ENCODE measurements at places on chromosomes 2 and 18.

DNA sequence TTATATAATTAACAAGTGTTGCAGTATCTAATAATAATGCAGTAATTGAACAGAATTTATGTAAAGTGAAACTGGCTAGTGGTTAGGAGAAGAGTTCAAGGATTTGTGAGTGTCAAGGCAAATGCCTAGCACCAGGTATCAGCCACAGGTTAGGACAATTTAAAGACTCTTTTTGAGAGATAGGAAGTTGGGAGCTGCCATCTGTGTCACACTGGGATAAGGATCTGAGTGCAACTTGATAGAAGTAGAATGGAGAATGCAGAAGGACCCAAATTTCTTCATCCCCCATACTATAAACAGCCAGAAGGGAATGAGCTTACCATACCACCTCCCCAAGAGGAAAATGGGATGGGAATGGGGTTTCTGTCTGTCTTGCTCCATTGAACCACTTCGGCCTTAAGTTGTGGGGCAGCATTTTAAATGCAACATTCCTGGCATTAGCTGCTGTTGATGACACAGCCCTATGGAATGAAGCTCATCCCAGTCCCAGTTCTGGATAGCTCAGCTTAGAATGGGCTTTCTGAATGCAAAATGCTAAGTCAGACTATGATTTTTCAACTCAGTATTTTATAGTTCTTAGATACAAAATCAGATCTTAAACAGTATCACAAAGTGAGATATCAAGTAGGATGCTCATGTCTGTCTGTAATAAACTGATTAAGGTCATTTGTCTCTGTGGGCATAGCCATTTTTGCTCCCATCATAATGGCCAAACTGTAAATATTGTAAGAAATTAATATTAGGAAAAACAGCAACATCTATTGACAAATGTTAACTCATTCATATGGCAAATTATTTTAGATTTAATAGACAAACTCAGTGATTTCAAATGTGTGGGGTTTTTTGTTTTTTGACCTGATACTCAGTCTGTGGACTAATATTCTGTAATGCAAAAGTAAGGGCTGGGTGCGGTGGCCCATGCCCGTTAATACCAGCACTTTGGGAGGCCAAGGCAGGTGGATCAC, 44.0 kb downstream of the GPR155 start:
- no peak for DNase-seq

- no peak for DNase-seq
These were observed 38.0 kb downstream of the ACKR3 start for GRCh38 chr2:236607471-236608187.

DNA sequence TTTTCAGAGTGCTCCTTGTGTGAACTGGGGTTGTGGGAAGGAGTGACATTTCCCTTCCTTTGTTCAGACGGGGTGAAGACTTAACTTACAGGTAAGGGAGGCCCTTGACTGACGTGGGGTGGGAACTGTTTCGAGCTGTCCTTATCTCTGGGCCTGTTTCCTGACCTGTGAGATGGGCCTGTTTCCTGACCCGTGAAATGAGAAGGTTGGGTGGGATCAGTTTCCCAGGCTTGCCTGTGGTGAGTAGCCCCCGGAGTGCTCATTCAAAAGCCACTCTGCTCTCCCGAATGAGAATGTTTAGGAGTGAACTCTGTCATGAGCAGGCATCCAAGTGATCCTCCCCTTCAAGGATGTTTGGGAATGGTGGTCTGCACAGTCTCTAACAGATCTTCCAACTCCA, 4.1 kb upstream of the LYPD6B start:
- no peak for DNase-seq

DNA sequence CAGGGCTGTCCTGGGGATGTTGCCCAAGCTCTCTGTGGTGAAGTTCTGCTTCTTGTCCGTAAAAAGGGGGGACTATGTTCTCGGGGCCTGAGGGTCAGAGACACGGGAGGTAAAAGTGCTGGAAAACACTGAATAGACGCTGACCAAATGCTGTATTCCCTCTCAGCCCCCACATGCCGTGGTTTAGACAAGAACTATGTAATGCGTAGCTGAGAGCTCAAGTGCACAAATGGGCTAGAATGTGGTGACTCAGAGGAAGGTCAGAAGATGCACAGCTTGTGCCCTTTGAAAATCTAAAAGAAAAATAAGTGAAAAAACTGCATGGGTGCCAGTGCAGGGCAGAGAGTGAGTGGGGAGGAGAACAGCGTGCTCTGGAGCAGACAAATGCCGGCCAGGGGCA, 80.3 kb upstream of the MAP4K4 start:
- DNase-seq = no peak

GRCh38 chr2:146867477-146867986, 977.3 kb upstream of the ACVR2A start:
- DNase-seq = no peak

DNA sequence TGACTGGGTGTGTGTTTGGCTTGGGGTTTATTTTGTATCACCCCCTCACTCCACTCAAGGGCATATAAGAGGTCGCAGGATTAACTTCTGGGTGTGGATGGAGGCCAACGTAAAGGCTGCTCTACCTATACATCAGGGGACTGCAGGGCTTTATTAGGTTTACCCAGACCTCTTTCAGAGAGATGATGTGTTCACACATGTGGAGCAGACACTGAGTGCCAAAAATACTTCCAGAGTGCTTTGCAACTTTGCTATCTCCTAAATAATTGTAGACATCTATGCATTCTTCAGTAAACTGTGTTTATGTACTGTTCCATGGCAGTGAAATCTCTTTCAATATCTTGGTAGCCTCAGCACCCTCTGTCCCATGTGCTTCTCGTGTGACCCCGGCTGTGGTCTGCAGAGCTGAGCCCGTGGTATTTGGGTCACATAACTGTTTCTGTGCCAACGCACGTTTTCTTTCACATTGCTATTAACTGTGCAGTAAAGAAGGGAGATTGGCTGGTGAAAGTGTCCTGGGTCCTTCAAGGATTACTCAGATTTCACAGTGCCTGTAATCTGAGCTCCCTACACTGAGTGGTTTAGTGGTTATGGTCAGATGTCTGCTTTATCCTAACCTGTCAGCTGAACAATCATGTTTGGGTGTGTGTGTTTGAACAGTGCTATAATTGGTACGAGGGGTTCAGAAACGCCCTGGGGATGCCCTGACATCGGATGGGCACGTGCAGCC, 208.1 kb downstream of the VAPA start:
- no peak for DNase-seq

- DNase-seq = no peak
These were observed 862 bp downstream of the C18orf54 start for GRCh38 chr18:54358495-54359040.

GRCh38 chr18:35610089-35610488, 28.5 kb downstream of the GALNT1 start:
- no peak for DNase-seq

GRCh38 chr18:37055137-37055802, 226.3 kb downstream of the KIAA1328 start:
- no peak for DNase-seq

DNA sequence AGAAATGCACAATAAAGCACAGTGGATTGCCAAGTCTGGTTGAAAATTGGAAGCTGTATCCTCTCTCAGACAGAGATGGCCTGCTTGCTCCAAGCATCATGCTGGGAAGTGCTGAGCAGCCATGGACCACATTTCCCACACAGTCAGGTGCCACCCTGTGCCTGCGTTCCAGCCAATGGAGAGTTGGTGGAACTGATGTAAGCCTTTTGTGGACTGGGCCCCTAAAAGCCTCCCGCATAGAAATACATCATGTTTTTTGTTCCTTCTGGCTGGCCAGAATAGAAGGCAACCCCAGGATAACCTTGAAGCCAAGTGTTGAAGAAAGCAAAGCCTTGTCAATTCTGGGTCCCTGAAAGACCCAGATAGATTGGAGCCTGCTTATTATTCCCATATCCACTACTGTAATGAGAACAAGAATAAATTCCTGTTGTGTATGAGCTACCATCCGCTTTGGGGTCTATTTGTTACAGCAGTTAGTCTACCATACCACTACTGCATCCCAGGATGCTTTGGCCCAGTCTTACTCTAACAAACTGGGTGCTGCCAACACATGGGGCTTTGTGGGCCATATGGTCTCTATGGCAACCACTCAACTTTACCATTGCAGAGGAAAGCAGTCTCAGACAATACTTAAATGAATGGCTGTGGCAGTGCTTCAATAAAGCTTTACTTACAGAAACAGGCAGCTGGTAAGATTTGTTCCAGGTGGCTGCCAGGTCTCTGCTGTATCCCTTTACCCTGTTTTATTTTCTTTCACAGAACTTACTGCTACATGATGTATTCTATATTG, 65.4 kb downstream of the POLE4 start:
- DNase-seq = no peak

DNA sequence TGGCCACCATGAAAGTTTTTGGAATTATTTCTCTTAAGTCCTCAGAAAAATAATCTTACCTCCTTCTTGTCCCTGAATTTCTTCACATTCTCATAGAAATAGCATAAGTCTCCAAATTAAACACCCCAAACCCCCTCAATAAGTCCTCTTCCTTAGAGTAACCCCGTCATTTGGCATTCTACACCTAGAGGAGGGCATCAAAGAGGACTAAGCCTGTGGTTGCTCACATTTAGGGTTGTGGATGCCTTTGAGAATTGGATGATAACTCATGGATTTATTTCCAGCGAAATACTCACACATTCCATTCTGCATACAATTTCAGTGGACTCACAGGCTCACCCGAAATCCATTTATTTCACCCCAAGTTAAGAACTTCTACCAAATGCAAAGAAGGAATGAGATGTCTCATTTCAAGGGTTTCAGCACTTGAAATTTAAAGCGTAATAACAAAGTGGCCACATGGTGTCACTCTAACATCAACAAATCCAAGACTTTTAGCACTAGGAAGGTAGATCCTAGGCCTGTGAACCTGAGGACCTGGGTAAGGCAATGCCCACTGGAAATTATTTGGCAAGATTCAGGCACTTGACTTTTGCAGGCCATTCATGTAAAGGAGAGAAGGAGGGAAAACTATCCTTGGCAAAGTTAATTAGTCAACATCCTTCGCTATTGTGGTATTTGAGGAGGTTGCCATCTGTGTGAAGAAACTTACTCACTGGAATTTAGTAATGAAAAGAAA, 24.6 kb downstream of the DYTN start:
- no peak for DNase-seq

- no peak for DNase-seq
These were observed 50.9 kb downstream of the CYP27C1 start for GRCh38 chr2:127169066-127169660.

DNA sequence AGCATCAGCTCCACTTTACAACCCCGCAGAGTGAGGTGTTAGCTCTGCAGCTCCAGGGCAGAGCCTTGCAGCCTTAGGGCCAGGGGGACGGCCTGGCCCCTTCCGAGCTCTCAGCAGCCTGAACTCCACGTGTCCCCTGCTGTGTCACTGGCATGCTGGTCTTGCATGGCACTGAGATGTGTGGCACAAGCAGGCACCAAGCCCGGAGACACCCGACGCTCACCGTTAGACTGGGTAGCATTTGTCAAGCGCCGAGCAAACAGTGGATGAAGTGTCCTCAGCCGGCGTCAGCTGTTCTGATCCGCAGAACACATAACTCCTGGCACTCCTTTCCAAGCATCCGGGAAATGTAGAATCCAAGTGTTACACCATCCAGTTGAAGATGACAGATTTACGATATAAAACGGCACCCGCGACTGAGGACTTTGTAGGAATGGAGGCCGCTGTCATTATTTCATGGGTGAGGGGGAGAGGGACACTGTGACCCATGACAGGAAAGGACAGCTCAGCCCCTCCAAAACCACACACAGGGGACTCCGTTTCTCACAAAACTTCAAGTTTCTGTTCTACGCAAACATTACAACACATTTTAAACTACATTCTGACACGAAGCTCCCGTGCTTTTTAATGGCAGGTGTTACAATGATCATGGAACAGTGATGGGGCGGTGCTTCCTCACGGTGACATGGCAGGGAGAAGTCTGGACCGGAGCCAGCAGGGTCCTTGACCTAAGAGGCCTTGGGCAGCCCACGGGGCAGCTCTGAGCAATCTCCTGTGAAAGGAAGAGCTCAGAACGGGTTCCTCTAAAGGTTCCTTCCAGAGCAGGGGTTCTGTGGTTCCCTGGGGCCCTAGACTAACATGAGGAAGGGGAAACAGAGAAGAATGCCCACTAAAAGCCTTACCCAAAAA, 89.4 kb downstream of the HDAC4 start:
- DNase-seq = no peak

DNA sequence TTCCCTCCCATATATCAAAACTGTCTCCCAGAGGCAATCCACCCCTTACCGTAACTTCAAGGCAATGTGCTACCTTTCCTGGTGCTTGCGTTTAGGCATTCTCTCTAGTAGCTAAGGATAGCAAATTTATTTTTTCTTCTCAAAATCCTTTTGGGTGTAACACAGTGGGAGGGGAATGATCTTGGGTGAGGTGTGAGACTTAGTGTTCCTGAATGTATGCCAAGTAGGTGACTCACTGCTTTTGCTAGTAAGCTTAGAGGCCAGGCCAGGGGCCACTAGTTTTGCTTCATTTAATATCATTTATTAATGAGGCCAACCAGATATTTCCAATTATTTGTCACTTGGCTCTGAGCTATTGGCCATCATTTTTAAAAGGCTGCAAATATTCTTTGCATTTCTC, 135.5 kb downstream of the NAPG start:
- DNase-seq = no peak

DNA sequence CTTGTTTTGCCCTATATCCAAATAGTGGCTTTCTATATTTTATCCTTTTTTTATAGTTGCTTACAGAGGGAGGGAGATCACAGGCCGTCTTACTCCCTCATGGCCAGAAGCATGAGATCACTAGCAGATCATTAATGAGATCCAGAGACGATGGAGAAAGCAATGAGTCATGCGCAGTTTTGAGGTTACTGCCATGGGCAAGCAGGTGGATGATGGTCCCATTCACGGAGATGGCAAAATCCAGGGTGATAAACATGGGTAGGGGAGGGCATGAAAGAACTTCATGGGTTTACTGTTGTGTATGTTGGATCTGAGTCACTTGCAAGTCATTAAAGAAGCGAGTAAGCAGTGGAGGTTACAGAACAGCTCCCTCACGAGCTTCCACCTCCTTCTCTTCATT, 60.4 kb downstream of the C18orf63 start:
- DNase-seq = no peak

GRCh38 chr2:43852196-43852730, 13.5 kb downstream of the ABCG8 start:
- DNase-seq = no peak

DNA sequence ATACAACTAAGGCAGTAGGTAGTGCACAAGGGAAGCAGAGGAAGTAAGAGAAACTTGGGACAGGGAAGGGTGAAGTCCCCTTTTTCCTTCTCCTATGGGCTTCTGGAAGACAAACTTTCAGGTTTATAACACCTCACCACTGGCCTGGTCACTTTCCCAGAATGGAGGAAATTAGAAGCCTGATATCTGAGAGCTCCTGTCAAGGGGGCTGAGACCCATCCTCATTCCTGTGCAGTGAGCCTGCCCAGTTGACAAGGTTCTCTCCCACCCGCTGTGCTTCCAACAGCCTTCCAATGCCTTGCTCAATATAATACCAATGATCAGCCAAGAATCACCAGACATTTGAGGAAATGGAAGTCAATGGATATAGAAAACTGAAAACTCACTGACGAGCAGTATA, 100.4 kb upstream of the YPEL5 start:
- no peak for DNase-seq

DNA sequence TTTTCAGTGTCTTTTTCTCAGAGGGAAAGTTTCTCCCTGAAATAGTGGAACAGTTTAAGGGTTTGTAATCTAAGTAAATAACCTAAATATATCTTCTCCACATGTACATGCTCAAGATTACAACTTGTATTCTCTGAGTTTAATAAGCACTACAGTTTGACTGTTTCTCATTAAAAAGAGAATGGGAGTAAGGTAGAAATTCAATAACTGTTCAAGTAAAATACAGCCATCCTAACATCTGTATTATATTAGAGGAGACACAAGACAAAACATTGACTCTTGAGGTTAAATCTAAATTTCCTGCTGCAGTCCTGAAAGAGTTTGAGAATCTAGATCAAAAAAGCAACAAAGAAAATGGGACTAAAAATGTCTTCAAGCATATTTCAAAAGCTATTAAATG, 73.0 kb upstream of the ZNF397 start:
- DNase-seq = no peak

Measured in WTC11 (cell line).